ENCODE measurements at places on chromosomes 7 and 10.

GRCh38 chr7:66503036-66503370 is 125.7 kb upstream of the KCTD7 start:
- DNase-seq: no peak

GRCh38 chr10:89475125-89475524 is 60.3 kb downstream of the SLC16A12 start:
- DNase-seq: no peak

DNA sequence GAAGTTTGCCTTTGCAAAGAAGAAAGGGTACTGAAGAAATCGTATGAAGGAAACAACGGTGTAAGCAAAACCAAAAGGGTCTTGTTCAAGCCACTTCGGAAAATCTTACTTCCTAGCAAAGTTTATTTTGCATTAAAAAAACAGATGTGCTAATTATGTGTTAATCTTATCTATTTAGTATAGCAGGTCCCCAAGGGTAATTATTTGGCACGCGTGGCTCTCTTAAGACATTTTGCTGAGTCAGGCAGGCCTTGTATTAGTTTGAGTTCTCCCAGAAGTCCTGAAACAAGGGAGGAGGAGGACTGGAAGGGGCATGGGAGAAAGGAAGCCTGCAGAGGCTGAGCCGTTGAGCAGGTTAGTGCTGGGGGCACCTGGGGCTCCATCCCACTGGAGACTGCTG is 44.9 kb downstream of the TMEM178B start:
- no peak for DNase-seq

DNA sequence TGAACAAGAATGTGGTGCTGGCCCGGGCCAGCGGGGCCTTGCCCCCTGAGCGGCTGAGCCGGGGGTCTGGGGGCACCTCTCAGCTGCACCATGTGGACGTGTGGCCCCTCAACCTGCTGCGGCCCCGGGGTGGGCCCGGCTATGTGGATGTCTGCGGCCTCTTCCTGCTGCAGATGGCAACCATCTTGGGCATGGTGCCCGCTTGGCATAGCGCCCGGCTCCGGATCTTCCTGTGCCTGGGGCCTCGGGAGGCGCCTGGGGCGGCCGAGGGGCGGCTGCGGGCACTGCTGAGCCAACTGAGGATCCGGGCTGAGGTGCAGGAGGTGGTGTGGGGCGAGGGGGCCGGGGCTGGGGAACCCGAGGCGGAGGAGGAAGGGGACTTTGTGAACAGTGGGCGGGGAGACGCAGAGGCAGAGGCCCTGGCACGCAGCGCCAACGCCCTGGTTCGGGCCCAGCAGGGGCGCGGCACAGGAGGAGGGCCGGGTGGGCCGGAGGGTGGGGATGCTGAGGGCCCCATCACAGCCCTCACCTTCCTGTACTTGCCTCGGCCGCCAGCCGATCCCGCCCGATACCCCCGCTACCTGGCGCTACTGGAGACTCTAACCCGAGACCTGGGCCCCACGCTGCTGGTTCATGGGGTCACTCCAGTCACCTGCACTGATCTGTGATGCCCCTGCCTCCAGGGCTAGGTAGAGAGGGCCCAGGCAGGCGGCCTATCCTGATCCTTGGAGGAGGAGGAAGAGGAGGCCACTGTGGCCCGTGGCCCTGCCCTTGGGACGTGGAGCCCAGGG is 1.1 kb upstream of the TRIP6 start:
- no peak for DNase-seq

- DNase-seq: no peak
Observed at GRCh38 chr7:7834761-7835160, 116.4 kb upstream of the RPA3 start.

GRCh38 chr10:21172930-21173801 is 276.1 kb upstream of the NEBL start:
- DNase-seq: no peak

DNA sequence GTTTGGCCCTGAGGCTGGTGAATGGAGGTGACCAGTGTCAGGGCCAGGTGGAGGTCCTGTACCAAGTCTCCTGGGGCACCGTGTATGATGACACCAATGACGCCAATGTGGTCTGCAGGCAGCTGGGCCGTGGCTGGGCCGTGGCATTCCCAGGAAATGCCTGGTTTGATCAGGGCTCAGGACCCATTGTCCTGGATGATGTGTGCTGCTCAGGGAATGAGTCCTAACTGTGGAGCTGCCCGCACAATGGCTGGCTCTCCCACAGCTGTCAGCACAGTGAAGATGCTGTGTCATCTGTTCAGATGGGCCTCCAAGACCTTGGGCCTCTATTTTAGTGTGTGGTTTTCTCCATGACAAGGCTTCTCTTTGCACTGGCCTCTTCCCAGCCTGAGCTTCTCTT is 64.0 kb downstream of the DMBT1 start:
- no peak for DNase-seq

- no peak for DNase-seq
Observed at GRCh38 chr7:129412501-129412900, 21.7 kb upstream of the STRIP2 start.

GRCh38 chr10:6053816-6054631 is 8.1 kb downstream of the IL2RA start:
- no peak for DNase-seq

DNA sequence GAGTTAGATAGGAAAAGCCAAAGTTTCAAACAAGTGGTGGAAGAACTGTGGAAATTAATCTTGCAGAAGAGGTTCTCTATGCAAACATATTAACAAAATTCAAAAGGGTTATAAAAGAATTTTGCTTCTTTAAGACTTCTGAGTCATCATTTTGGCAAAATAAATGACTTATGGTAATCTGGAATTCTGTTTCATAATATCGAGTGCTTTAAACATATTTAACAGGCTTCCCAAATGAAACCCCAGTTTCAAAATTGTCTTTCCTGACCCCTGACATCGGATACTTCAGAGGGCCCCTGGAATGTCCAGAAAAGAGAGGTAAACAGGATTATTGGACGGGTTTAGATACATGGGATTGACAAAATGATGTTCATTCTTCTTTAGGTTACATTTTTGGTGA is 444.6 kb downstream of the HTR7 start:
- peak; percentile 22 for DNase-seq

DNA sequence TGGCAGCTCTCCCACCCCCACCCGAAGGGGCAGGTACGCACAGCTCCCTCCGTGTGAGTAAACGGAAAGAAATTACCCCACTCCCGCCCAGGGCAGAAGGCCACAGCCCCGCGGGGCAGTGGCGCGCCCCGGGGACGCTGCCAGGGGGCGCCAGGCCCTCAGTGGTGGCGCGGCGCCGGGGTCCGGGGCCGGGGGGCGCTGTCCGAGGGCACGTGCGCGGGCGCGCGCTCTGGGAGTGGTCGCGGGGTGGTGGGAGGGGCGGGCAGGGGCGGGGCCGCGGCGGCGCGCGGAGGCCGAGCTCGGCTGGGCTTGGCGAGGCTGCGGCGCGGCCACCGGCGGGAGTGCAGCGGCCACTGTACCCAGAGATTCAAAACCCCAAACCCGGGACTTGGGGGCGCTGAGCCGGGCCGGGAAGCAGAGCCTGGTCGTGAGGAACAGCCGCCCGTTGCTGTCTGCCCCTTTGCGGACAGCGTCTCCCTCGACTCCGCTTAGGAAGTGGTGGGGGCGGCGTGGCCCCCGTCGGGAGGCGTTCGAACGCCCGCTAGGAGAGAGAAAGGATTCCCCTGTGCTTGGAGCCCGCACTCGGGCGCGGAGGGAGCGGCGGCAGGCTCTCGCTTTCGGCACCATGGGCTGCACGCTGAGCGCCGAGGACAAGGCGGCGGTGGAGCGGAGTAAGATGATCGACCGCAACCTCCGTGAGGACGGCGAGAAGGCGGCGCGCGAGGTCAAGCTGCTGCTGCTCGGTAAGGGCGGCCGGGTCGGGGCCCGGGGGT is at the start of gene GNAI1:
TSS of gene GNAI1 (plus strand) at position 296 of the 773 bp plus-strand sequence. CDS start at position 626, 330 bp downstream.
- DNase-seq: peak; percentile 85

DNA sequence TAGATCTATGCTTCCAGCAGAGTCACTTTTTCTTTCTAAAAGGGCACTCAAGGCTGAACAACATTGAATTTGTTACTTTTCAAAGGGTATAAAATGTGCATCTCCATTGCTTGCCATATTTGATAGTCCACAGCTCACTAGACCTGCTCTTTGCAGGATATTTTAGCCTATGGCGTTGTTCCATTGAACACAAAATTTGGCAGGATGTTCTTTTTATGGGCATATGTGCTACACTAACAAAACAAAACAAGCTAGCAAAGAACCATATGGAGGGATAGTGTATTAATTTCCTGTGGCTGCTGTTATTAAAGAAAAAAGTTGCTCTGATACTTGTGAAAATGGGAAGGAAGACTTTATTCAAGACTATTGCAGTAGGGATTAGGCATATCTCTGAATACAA is 828.7 kb downstream of the TYW1 start:
- DNase-seq: no peak

DNA sequence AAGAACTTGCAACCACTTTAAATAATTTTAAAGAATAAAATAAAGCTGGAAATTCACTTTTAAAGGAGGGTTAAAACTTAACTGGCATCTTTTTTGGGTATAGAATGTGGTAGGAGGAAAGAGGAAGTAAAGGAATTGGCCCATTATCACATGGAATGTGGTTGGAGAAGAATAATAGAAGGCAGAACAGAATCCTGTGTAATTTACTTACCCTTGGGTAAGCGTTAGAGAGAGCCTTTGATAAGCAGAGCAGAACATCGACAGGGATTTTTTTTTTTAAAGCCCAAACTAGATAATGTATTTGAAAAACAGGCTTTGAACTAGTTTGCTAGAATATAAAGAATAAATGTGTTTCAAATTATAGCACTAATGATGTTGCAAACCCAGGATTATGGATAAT is 199.8 kb upstream of the KIAA1217 start:
- no peak for DNase-seq

DNA sequence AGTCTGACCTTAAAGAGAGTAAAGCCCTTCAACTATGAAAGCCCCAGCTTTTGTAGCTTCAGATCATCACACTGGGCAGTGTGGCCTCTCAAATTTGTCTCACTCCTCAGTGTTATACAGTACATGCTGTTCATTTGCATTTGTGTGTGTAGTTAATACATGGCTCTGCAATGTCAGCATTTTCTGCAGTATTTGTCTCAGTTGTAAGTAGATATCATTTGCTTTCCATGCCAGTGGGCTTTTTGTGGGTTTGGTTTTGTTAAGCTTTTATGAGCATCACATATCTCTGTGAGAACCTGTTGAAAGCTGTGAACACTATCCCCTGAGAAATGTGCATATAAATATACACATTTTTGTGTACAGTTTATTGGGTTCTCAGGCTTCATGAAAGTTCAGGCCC is 57.0 kb downstream of the ZNF277 start:
- no peak for DNase-seq

- DNase-seq: no peak
Observed at GRCh38 chr10:101578192-101578591, 9.9 kb downstream of the POLL start.

- DNase-seq: no peak
Observed at GRCh38 chr10:77296534-77297392, 340.8 kb downstream of the KCNMA1 start.

DNA sequence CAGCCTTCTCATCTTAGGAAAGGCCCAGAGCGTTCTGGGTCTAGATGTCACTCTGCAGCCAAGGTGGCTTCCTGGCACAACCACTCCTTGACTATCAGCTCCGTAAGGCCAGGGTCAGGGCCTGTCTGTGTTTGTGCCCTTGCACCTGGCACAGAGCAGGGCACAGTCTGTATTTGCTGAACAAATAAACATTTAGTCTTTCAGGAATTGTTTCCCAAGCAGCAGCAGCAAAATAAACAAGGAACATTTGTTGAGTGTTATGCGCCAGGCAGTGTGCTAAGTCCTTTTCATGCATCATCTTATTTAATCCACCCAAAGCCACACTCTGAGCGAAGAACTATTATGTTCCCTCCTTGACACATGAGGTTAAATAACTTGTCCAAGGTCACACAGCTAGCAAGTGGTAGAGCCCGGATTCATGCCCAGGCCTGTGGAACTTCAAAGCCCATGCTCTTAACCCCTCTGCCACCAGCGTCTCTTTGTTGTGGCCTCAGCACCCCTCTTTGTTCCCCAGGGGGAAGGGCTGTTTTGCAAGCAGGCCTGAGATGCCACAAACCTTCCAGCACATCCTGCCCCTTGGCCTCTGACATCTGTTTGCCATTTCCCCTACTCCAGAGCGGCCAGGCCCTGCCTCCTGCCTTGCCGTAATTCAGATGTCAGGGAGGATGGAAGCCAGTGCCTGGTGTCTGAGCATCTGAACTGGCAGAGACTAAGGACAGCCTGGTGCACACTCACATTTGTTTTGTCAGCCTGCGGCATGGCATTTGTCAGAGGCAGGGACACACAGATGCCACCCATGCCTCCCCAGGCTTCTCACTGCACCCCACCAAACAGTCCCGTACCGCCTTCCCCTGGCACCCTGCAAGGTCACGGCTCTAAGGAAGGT is 325.8 kb upstream of the ZMIZ1 start:
- DNase-seq: no peak

- DNase-seq: no peak
Observed at GRCh38 chr7:15175152-15175551, 272.6 kb upstream of the DGKB start.

DNA sequence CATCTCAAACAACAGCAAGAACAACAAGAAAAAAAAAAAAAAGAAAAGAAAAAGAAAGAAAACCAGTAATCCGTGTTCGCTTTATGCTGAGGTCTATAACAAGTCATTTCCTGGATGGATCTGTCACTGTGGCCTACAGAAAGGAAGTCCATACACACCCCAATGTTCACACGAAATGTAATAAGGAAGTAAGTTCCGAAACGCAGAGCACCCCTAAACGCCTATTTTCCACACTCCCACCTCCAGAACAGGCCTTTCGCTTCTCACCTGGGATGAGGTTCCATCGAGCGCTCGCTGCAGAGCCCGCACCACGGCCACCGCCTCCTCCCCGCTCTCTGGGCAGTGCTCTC is 735 bp downstream of the ZNF394 start:
- no peak for DNase-seq

- no peak for DNase-seq
Observed at GRCh38 chr7:100064162-100064561, 14.6 kb downstream of the ZSCAN21 start.

DNA sequence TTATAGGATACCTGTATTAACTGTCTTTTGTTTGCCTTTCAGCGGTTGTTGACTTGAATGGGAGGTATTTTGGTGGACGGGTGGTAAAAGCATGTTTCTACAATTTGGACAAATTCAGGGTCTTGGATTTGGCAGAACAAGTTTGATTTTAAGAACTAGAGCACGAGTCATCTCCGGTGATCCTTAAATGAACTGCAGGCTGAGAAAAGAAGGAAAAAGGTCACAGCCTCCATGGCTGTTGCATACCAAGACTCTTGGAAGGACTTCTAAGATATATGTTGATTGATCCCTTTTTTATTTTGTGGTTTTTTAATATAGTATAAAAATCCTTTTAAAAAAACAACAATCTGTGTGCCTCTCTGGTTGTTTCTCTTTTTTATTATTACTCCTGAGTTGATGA is 26.6 kb downstream of the RBM17 start:
- no peak for DNase-seq

DNA sequence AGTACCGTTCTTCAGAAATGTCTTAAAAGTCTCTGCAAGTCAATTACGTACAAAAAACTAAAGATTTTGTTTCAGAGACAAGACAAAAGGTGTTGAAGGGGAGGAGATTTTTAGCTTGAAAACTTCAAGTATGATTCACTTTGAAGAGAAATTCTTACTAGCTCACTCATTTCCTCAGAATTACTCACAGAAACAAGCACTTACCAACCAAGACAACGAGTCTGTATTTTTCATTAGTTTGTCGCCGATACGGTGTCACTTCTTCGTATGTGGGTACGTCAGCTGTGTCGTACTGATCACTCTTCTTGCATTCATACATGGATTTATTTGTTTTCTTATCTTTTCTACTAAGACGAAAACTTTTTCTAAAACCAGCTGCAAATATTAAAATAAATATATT is 90.6 kb upstream of the ODAD2 start:
- no peak for DNase-seq

Data from amniotic stem cell (primary cell).